ENCODE measurements at places on chromosomes 13 and 19.

DNA sequence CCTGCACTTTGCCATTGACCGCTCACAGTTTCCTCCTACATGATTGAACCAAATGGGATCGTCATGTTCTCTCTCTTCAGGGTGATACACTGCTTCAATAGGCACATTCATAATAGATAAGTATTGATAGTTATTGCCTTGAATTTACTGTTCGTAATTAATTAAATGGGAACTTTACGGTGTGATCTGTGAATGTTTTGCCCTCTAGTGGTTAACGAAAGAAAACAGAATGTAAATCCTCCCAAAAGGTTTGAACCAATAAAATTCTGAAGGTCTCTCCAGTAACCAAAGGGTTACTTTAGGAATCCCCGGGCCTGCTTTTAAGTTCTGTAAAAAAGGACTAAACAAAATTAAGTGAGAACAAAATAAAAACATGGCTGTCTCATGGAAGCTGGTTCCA lies 389.3 kb downstream of the DACH1 start:
- DNase-seq = peak; percentile 1

DNA sequence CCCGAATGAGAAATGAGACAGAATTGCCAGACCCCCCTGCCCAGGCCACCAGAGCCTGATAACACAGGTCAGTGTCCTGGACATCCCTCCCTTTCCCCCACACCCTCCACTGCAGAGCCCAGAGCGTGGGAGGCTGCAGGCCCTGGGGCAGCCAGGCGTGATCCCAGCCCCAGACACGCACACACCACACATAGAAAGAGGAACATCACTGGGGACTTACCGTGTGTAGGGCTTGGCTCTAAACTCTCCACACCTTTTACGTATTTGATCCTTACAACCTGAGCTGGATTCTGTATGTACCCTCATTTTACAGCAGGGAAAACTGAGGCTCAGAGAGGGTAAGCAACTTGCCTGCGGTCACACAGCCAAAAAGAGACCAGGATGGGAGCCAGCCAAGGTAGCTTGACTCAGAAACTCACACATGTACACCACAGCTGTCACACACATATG lies 334 bp upstream of the ANGPTL6 start:
- DNase-seq = no peak

DNA sequence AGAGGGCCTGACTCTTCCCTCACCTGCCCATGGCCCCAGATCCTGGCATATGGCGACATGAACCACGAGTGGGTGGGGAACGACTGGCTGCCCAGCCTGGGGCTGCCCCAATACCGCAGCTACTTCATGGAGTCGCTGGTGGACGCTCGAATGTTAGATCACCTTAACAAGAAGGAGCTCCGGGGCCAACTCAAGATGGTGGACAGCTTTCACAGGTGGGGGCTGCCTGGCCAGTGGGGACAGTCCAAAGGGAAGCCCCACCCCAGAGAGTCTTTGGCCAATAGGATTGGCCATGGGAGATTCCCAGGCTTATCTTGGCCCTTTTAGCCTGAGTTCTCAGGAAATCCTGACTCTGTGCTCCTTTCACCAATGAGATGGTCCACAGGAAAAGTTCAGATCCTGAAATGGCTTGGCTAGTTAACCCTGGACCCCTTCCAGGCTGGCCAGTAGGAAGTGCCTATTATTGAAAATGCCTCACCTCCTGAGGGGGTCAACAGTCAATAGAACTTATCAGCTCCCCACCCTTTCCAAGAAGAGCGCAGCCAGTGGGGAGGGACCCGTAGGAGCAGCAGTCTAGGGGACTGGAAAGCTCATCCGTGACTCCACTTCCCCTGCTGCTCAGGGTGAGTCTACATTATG lies 7.0 kb downstream of the HRC start:
- DNase-seq = no peak

- DNase-seq = peak; percentile 49
Measured at GRCh38 chr19:48351341-48351752, 12.4 kb downstream of the TMEM143 start.

DNA sequence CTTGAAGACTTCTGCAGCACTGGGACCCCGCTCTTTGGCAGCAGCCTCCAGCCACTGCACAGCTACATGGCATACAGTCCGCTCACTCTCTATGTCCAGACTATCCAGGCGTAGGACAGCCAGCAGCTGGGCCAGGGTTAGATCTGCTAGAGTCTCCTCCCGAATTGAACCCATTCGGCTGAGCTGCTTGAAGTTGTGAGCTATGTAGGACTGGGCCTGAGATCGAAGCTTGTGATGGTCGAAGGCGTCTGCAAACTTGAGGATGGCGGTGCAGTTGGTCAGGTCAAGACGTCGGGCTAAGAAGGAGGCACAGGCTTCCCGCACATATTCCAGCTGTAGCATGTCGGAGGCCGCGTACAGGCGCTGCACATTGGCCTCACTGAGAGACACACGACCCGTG lies 900 bp downstream of the KBTBD7 start:
- no peak for DNase-seq

DNA sequence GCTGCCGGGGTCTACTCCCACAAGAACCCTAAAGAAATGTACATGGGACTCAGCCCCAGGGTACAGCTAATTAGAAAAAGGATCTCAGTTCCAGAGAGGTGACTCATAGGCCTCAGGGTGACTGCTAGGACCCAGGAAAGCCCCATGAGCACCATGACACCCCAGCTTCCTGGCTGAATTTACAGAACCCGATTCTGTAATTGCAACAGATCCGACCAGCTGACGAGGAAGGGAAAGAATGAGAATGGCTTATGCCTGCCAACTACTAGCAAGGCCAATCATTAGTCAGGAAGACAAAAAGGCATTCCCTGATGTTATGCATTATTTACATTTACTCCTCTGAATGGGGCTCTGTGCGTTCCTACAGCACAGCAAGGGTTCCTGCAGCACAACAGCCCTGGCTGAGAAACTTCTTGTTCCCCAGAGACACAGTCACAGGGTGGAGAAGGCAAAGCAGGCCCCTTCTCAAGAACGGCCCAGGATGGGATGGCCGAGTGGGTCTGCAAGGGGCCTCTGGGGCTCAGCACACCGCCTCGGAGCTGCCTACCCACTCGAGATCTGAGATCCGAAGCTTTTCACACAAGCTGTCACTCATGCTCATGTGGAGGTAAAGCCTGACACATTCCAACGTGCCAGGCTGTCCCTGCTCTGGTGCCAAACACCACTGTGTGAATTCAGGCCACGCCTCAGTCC lies 27.2 kb downstream of the PBX4 start:
- peak; percentile 97 for DNase-seq

DNA sequence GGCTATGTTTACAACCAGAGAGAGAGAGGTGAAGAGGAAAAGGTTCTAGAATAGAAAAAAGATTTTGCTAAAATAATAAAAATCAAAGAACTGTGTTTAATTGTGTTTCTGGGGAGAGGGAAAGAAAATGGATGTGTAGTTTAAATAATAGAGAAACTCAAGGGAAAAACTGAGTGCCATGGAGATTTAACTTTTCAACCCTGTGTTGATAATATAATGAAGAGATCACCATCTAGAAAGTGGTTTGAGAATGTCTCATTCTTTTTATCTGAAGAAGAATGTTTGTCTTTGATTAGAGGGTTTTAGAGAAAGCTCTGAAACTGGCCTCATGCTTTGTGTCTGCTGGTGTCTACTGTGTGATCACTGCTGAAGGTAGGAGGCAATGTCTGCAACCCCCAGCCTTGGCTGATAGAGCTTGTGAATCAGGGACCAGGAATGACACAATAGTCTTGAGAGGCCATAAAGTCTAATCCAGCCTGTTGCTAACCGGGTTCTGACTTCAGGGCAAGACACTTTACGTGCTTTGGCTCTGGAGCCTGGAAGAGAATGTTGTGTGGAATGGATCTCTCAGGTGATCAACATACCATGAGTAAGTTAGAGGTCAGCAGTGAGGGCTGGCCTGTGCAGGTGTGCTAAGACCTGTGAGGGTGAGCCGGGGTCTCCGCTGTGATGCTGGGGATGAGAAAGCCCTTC lies 5.4 kb downstream of the COL4A2 start:
- DNase-seq = no peak

DNA sequence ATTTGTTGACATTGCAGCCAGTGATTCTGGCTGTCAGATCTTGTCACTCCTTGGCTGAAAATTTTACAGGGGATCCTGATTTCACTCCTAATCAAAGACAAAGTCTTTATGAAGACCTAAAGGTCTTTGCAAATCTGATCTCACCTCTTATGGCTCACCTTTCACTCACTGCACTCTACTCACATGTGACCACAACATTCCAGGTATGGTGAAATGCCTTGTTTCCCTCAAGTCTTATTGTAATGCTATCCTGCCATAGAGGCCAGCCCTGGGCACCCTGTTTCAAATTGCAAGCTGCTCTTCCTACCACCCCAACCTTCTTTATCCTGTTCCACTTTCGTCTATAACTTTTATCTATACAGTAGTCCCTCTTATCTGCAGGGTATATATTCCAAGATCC lies 200.1 kb downstream of the NDFIP2 start:
- no peak for DNase-seq

DNA sequence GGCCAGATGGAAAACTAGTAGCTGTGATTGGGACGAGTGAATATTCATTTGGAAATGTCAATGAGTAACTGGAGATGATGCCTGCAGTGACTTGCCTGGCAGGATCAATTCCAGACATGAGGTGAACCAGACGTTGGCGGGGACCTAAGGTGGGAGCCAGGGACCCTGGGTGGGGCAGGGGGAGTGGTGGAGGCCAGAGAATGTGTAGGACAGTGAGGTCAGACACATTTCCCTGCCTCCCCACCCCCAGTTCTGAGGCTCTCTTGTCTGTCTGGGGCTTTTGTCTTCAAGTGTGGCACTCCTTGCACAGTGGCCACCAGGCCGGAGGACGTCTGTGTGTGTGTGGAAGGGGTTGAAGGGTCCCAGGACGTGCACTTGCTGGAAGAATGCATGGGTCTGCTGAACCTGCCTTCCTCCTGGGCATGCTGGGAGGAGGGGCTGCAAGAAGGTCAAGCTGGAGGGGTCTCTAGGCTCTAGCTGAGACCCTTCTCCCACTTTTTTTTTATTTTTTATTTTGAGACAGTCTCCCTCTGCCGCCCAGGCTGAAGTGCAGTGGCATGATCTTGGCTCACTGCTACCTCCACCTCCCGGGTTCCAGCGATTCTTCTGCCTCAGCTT lies 51.6 kb downstream of the CHST8 start:
- no peak for DNase-seq

GRCh38 chr13:52736891-52737290 lies 2.7 kb downstream of the CNMD start:
- no peak for DNase-seq

DNA sequence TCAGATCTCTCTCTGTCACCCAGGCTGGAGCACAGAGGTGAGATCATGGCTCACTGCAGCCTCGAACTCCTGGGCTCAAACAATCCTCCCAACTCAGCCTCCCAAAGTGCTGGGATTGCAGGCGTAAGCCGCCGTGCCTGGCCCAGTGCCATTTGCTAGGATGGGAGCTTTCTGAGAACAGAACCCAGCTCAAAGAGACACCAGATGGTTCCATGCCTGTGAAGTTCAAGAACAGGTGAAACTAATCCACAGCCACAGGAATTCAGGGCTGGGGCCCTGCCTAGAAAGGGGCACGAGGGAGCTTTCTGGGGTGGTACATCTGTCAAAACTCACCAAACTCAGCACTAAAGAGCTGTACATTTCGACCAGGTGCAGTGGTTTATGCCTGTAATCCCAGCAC lies 4.2 kb downstream of the SLC7A9 start:
- DNase-seq = no peak

- DNase-seq = no peak
Measured at GRCh38 chr13:114155926-114156883, 22.9 kb upstream of the CFAP97D2 start.

DNA sequence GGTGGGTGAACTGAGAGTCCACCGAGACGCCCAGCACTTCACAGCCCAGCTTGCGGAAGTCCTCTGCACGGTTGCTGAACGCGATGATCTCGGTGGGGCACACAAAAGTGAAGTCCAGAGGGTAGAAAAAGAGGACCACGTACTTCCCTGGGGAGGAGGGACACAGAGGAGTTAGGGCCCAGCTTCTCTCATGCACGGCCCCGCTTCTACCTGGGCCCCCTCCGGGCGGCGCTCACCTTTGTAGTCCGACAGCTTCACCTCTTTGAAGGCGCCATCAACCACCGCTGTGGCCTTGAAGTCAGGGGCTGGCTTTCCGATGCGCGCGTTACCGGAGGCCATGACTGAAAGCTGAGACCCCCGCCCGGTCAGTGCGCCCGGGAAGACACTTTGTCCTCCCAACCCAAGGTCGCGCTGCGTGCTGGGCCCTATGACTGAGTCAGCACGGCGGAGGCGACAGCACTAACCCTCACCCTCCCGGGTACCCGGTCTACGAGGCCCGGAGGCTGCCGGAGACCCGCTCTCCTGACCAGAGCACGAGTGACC lies 606 bp downstream of the PRDX2 start:
- no peak for DNase-seq

DNA sequence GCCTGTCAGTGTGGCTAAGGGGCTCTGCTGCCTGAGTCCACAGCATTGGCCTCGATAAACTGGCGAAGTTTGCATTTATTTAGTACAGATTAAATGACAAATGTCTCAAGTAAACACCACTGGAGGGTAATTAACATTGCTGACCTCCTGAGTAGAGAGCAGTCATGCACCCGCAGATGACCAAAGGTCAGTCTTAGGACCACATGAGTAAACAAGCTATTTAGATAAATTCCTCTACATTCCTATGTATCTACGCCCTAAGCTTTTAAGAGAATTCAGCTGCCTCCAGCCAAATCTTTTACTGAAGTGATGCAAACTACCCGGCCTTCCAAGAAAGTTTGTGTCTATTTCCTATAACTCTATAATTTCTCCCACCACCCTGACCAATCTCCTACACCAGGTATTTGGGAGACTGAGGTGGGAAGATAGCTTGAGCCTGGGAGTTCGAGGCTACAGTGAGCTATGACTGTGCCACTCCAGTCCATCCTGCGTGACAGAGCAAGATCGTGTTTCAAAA lies 22.9 kb downstream of the CD70 start:
- DNase-seq = no peak

DNA sequence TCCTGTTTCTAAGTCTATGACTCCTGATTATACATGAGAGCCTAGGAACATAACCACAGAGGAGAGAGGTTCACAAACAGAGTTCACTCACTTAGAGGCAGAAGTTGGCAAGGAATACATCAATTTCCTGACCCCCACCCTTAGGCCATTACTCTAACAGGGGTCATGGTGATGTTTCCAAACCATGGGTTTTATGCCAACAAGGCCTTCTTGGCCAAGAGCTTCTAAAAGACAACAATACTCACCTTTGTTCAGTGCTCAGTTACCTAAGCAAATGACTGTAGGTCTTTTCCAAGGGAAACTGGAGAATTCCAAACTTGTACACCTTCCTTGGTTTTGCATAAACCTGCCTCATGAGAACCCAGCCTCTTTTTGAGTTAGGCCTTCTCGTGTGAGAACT lies 52.6 kb downstream of the ERICH4 start:
- DNase-seq = no peak

All from foreskin melanocyte (primary cell).